ENCODE measurements at places on chromosomes 6 and 20.

GRCh38 chr20:40304119-40304613 is 384.9 kb downstream of the MAFB start:
- DNase-seq = no peak

GRCh38 chr6:170093658-170094596 is 197.0 kb downstream of the DLL1 start:
- no peak for DNase-seq

GRCh38 chr20:38806855-38807655 is 1.6 kb downstream of the PPP1R16B start:
- DNase-seq = peak; percentile 49

- DNase-seq = no peak
These were observed 915 bp downstream of the CLVS2 start for GRCh38 chr6:122996794-122997505.

- DNase-seq = no peak
These were observed 142.1 kb downstream of the CD83 start for GRCh38 chr6:14259594-14260152.

DNA sequence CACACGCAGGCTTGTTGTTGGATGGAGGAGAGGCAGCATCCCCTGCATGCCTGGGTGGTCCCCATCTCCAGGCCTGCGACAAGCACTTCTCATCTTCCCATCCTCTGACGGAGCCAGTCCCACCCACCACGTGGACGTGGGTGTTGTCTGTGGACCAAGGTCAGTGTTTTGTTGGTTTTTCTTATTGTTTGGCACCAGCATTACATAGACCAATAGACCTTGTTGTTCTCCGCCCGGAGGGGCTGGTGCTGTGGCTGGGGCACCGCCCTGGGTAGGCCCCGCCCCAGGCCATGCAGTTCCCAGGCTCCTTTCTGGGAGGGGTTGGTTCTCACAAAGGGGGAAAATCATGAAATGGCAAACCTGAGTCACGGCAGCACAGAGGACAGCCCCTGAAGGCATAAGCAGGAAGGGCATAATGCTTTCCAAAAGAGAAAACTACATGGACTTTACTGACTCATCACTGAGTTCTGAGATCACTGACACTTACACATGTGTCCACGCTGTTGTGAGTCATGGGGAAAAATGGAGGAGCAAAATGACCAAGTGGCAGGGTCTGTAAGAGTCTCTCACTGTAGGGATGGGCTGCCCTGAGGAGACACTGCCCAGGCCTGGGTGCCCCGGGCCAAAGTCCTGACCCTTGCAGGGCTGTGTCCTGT is 90.8 kb downstream of the THBS2 start:
- no peak for DNase-seq

GRCh38 chr6:7974565-7974937 is 64.0 kb upstream of the TXNDC5 start:
- no peak for DNase-seq

DNA sequence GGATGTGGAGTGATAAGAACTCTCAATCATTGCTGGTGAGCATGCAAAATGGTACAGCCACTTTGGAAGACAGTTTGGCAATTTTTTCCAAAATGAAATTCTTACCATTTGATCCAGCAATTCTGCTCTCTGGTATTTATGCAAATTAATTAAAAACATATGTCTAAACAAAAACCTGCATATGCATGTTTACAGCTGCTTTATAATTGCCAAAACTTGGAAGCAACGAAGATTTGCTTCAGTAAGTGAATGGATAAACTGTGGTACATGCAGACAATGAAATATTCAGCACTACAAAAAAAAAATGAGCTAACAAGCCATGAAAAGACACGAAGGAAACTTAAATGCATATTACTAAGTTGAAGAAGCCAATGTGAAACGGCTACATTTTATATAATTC is 55.5 kb upstream of the SMLR1 start:
- no peak for DNase-seq

GRCh38 chr6:16420715-16421461 is 182.5 kb downstream of the GMPR start:
- peak; percentile 37 for DNase-seq

DNA sequence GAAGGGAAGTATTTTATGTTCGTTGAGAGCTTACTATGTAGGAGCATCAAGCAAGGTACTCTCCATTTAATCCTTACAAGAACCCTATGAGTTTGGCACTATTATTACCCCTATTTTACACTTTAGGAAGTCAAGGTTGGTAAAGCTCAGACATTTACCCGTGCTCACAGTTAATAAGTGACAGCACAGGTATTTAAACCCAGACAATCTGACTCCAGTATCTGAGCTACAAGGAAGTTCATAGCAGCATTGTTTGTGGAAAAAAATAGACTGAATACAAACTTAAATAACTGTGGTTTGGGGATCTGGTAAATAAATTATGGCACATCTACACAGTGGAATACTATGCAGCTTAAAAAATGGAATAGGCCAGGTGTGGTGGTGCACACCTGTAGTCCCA is 21.2 kb upstream of the GMNN start:
- DNase-seq = no peak

- DNase-seq = no peak
These were observed 29.4 kb downstream of the SIM1 start for GRCh38 chr6:100435299-100435698.

GRCh38 chr6:32214126-32214525 is 9.7 kb downstream of the NOTCH4 start:
- DNase-seq = no peak

DNA sequence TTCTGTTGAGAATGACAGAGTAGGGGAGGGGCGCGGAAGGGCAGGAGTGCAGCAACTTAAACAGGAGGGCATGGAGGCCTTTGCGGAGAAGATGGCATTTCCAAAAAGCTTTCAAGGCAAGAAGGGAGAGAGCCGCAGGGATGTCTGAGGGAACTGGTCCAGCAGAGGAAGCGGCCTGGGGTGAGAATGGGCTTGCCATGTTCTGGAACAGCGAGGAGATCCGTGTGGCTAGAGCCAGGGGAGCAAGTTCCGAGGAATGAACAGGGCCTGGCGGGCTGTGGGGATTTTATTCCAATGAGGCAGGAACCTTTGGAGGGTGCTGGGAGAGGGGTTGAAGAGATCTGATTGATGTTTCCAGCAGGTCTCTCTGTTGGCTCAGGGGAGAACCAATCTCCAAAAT is 86.1 kb downstream of the PREX1 start:
- DNase-seq = no peak

DNA sequence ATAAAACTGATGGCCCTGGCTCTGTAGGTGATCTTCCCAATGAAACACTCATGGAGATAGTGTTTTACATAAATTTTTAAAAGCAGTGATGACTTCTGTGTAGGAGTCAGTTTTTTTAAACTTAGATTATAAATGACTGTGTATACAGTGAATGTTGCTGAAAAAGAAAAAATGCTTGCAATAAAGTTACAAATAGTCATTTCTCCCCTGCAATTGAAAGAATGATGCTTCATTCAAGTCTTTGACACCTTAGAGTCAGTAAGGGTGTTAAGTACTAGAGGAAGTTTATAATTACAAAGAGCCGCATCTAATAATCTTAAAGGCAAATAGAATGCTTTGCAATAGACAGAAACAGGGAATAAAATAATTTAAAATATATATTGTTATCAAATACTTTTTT is 27.6 kb downstream of the ZNF292 start:
- no peak for DNase-seq

GRCh38 chr6:7431313-7431673 is 41.7 kb downstream of the RIOK1 start:
- DNase-seq = no peak

DNA sequence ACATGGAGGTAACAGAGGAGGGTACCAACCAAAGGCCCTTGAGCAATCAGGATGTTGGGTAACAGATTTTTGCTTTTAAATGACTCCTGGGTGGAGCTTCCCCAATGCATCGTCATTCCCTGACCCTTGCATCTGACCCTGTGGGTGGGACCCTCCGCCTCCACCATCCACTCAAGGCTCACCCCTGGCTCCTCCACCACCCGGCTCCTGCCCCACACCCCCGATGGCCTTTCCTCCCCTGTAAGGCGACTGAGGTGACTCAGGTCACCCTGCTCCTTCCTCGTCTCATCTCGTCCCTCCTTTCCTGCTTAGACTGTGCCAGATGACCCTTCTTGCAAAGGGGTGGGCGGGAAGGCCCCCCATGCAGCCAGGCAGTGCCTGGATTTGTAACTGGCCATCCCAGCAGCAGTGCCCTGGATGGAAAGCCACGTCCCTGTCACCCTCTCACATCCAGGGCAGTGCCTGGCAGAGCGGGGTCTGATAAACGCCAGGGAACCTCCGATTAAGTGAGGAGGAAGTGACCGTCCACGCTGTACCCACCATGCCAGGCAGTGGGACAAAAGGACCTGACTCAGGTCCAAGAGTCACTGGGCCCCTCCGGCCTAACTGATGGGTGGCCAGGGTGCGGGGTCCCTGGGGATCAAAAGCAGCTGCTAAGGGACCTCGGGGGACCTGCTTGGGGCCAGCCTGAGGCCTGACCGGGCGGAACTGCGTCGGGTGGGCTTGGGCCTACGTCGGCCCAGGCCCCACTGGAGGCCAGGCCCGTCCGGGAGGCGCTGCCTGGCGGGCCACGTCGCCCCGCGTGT is 624 bp upstream of the NPEPL1 start:
- no peak for DNase-seq

GRCh38 chr20:59598625-59599310 is 5.6 kb upstream of the PHACTR3 start:
- peak; percentile 8 for DNase-seq

- DNase-seq = peak; percentile 25
These were observed 1.4 kb downstream of the FYN start for GRCh38 chr6:111871725-111872400.

- no peak for DNase-seq
These were observed 12.9 kb downstream of the BANF2 start for GRCh38 chr20:17712708-17713107.

GRCh38 chr20:11753155-11753554 is 164.5 kb upstream of the BTBD3 start:
- no peak for DNase-seq

DNA sequence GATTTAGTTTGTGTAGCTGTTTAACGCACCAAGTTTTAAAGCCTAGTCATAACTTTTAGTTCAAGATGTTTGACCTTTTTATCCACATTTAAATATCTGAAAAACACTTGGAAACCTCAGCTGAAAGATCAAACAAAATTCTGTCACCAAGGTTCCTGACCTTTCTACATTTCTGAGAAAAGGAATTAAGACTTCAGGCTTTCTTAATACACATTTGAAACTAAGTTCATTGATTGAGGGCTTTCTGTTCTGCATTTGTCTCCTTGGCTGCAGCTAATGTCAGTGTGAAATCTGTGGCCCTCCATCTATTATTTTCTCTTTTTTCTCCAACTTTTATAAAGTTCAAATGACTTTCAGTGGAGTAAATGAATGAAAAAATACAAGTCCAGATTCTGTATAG is 22.7 kb upstream of the FBXL4 start:
- no peak for DNase-seq

GRCh38 chr20:34016736-34017135 is 23.0 kb downstream of the RALY start:
- DNase-seq = no peak

GRCh38 chr20:17747431-17747846 is 47.7 kb downstream of the BANF2 start:
- no peak for DNase-seq

DNA sequence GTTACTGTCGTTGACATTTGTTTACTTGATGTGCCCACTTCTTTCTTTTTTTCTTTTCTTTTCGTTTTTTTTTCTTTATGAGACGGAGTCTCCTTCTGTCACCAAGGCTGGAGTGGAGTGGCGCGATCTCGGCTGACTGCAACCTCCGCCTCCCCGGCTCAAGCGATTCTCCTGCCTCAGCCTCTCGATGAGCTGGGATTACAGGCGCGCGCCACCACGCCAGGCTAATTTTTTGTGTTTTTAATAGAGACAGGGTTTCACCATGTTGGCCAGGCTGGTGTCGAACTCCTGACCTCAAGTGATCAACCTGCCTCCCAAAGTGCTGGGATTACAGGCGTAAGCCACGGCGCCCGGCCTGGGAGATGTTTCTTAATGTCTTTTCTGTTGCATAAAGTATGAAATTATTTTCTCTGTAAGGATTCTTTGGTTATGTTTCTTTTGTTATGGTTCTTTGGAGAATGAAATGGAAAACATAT is 33.3 kb upstream of the PRSS16 start:
- DNase-seq = no peak

GRCh38 chr20:34829191-34829590 is 3.7 kb upstream of the NCOA6 start:
- no peak for DNase-seq
